ENCODE measurements at places on chromosomes 12 and 14.

DNA sequence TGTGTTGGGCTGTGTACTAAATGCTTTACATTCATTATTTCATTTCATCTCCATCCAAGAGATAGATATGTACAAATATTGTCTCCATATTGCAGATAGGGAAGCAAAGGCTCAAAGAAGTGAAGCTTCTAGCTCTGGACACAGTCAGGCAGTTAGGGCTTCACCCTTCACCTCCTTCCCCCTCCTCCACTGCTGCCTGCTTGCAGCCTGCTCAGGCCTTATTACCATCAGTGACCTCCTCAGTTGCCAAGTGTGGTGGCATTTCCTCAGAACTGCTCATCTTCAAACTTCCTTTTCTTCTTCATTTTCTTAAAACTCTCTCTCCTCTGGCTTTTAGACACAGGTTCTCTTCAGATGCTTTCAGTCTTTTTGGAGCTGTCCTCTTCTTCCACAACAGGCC, 4.7 kb upstream of the GPATCH2L start:
- H3K4me1 ChIP-seq, result peaks cover 10% of the 10 kb centered on the region
- H3K4me3 ChIP-seq, result no peak overlapping the region
- no peaks in the 10 kb centered on the region for H3K36me3 ChIP-seq

DNA sequence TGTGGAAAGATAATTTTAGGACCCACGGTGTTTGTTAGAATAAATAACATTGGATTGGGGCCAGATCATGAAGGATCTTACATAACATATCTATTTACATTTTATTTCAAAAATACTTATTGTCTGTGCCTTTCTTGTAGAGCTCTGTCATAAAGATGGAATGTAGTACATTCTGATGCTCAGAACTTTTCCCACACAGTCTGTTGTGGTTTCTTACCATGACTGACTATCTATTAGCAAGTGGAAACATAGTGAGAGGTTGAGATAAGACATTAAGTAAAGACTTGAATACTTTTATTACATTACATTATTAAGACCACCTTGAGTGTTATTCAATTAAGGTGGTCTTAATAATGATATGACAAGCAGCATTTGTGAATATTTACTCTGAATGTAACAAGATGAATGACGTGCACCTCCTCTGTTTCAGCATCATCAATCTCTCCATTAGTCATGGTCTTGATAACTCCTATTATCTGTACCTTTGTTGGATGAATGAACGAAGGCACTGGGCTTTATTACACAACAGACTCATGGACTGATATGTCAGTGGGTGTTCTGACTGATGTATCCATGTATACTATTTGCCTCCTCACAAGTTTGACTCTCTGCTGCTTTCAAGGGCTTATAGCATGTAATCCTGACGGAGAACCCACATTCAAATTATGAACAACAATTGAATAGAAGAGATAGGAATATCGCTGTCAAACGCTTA, 883.0 kb upstream of the FLRT2 start:
- H3K36me3 ChIP-seq, result no peaks in the 10 kb centered on the region
- no peak for DNase-seq
- no peaks in the 10 kb centered on the region for H3K4me1 ChIP-seq
- no peak overlapping the region for H3K4me3 ChIP-seq

- no peak overlapping the region for H3K4me3 ChIP-seq
- DNase-seq, result no peak
- H3K27ac ChIP-seq, result no peak overlapping the region
Observed at GRCh38 chr12:10607885-10608458, 5.4 kb downstream of the MAGOHB start.

DNA sequence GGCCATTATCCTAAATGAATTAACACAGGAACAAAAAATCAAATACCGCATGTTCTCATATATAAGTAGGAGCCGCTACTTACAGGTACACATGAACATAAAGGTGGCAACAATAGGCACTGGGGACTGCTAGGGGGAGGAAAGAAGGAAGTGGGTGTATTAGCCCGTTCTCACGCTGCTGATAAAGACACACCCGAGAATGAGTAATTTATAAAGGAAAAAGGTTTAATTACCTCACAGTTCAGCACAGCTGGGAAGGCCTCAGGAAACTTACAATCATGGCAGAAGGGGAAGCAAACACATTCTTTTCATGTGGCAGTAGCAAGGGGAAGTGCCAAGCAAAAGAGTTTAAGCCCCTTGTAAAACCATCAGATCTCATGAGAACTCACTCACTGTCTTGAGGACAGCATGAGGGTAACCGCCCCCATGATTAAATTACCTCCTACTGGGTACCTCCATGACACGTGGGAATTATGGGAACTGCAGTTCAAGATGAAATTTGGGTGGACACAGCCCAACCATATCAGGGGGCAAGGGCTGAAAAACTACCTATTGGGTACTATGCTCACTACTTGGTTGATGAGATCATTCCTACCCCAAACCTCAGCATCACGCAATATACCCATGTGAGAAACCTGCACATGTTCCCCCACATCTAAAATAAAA, 16.4 kb upstream of the MIA2 start:
- H3K4me1 ChIP-seq, result peaks cover 17% of the 10 kb centered on the region
- H3K4me3 ChIP-seq, result no peak overlapping the region
- no peaks in the 10 kb centered on the region for H3K36me3 ChIP-seq
- no peaks in the 10 kb centered on the region for H3K27me3 ChIP-seq
- no peak overlapping the region for H3K27ac ChIP-seq

- H3K4me1 ChIP-seq, result no peaks in the 10 kb centered on the region
- no peaks in the 10 kb centered on the region for H3K36me3 ChIP-seq
- H3K27ac ChIP-seq, result no peak overlapping the region
- peaks cover 2% of the 10 kb centered on the region for H3K27me3 ChIP-seq
Observed at GRCh38 chr12:110957159-110957558, 36.8 kb upstream of the MYL2 start.

DNA sequence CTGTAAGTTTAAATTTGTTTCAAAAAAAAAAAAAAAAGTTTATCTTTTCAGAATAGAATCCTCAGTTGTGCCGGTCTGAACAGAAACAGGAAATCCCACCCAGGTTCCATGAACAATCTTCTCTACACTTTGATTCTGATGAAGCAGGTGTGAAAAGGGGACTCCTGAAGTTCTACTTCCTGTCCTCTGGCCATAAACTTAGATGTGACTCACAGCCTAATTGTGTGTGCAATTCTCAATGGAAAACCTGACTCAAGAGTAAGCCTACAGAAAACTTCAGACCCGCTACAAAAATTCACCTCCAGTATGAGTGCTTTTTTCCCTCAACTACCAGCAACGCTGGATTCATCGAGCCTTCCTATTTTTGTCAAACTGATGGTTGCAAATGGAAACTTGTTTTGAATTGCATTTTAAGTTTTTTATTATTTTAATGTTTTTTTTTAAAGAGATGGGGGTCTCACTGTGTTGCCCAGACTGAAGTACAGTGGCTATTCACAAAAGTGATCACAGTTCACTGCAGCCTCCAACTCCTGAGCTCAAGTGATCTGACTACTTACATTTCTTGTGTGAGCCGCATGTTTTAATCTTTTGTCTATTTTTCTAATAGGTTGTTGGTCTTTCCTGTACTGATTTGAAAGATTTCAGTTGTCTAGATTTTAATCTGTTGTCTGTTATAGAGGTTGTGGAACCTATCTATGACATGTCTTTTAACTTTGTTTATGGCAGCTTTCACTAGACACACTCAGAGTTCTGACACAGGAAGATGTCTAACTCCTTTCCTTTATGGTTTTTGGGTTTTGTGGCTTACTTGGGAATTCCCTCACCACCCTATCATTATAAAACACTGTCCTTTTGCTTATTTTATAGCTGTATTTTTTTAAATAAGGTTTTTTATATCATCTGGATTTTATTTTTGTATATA, 37.6 kb downstream of the ATG14 start:
- peak overlapping the region; percentile 99 for H3K27ac ChIP-seq
- peak overlapping the region; percentile 64 for H3K4me3 ChIP-seq
- H3K4me1 ChIP-seq, result peaks cover 57% of the 10 kb centered on the region
- peak; percentile 35 for DNase-seq

- H3K27ac ChIP-seq, result peak overlapping the region; percentile 90
- peak overlapping the region; percentile 89 for H3K4me3 ChIP-seq
- H3K27me3 ChIP-seq, result peaks cover 19% of the 10 kb centered on the region
- no peak for DNase-seq
- peaks cover 5% of the 10 kb centered on the region for H3K36me3 ChIP-seq
- H3K4me1 ChIP-seq, result peaks cover 50% of the 10 kb centered on the region
Observed at GRCh38 chr12:27523305-27523641, 733 bp upstream of the PPFIBP1 start.

DNA sequence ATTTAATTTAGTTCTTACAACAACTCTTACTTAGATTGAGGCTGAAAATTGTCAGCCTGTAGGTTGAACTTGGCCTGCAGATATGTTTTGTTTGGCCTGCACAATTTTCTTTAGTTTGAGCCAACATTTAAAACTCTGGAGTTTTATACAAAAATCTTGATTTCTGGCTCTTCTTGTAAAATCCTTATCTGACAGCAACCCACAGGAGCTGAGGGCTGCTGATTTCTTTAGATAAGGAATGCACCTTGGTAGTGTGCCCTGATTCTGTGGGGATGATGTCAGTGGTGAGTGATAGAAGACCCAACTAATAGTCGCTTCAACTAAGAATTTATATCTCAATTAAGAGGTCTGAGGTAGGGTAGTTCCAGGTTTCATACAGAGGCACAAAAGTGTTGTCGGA, 49.5 kb downstream of the SOCS2 start:
- H3K4me3 ChIP-seq, result no peak overlapping the region
- no peaks in the 10 kb centered on the region for H3K27me3 ChIP-seq
- no peaks in the 10 kb centered on the region for H3K36me3 ChIP-seq

DNA sequence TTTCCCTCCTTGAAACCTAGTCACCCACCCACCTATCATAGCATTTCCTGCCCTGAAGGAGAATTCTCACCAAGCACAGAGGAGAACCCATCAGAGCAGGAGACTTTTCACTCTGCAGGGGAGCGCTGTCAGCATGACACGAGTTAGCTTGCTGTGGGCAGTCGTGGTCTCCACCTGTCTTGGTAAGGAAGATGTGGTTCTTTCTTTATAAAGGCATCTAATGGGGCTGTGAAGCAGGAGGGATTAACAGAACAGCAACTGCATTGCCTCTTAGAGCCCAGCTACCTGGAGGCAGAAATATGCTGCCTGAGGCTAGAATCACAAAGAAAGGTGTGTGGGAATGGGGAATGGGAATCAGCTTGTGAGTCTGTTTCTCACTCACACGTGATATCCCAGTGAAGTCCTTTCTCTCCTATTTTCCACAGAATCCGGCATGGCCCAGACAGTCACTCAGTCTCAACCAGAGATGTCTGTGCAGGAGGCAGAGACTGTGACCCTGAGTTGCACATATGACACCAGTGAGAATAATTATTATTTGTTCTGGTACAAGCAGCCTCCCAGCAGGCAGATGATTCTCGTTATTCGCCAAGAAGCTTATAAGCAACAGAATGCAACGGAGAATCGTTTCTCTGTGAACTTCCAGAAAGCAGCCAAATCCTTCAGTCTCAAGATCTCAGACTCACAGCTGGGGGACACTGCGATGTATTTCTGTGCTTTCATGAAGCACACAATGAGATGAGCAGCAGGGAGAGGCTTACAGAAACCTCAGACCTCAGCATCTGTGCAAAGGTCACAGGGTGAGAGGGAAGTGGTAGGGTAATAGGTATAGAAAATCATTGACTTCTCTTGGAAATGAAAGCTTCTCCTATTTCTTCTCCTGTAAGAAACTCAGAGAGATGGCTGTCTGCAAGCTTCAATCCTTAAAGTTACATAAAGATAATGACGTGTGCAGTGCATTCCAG, 316.9 kb downstream of the DAD1 start:
- peak overlapping the region; percentile 48 for H3K27ac ChIP-seq
- H3K27me3 ChIP-seq, result no peaks in the 10 kb centered on the region
- H3K4me1 ChIP-seq, result no peaks in the 10 kb centered on the region
- no peaks in the 10 kb centered on the region for H3K36me3 ChIP-seq
- peak overlapping the region; percentile 45 for H3K4me3 ChIP-seq

DNA sequence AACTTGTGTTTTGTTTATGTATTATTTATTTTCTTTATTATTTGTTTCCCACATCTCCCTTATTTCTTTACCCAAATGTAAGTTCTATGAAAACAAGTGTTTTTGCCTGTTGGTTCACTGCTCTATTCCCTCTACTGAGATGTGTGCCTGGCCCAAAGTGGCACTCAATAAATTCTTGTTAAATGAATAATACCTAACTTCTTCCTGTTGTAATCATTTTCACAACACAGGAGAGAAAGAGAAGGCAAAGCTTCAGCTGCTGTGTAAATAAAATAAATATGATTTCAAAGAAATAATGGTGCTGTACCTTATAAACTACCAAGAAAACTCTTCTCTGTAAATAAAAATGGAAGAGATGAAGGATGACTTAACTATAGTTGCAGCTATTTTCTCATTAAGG, 116.2 kb downstream of the TRHDE start:
- H3K27ac ChIP-seq, result no peak overlapping the region
- H3K4me1 ChIP-seq, result no peaks in the 10 kb centered on the region
- DNase-seq, result no peak
- H3K4me3 ChIP-seq, result no peak overlapping the region
- no peaks in the 10 kb centered on the region for H3K36me3 ChIP-seq
- H3K27me3 ChIP-seq, result no peaks in the 10 kb centered on the region

DNA sequence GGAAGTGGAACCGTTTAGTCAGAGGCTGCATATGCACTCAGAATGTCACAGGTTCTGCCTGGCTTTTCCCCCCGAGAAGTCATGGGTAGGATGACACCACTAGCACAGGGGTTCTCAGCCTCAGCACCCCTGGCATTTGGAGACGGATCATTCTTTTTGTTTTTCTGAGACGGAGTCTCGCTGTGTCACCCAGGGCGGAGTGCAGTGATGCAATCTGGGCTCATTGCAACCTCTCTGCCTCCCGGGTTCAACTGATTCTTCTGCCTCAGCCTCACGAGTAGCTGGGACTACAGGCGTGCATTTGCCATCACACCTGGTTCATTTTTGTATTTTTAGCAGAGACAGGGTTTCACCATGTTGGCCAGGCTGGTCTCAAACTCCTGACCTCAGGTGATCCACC, 28.1 kb downstream of the BCL7A start:
- H3K36me3 ChIP-seq, result no peaks in the 10 kb centered on the region
- no peaks in the 10 kb centered on the region for H3K27me3 ChIP-seq
- H3K27ac ChIP-seq, result no peak overlapping the region
- no peaks in the 10 kb centered on the region for H3K4me1 ChIP-seq
- no peak for DNase-seq
- no peak overlapping the region for H3K4me3 ChIP-seq

All from activated T-helper 1 cell treated with anti-CD3 and anti-CD28 coated beads, Interleukin-12 subunit alpha, Interleukin-12 subunit beta, Interleukin-2, Interleukin-4 antibody, amounts not matched to agents 30 ng/mL and 10 ng/mL and 1 ng/mL, durations not matched to agents 14 hours and 24 hours and 36 hours (primary cell).